MCF 10A (cell line): ENCODE measurements at places on chromosomes 3 and 15.

- no peak overlapping the region for H3K27ac ChIP-seq
- DNase-seq, result no peak
- no peak overlapping the region for H3K4me3 ChIP-seq
- no peaks in the 10 kb centered on the region for H3K4me1 ChIP-seq
- H3K27me3 ChIP-seq, result no peaks in the 10 kb centered on the region
Measured at GRCh38 chr3:129378949-129379348, 49.5 kb downstream of the EFCAB12 start.

- no peak overlapping the region for H3K4me3 ChIP-seq
- H3K4me1 ChIP-seq, result peaks cover 13% of the 10 kb centered on the region
- DNase-seq, result peak; percentile 42
- peak overlapping the region; percentile 69 for H3K27ac ChIP-seq
- no peaks in the 10 kb centered on the region for H3K36me3 ChIP-seq
- no peaks in the 10 kb centered on the region for H3K27me3 ChIP-seq
Measured at GRCh38 chr3:176584413-176585176, 612.7 kb downstream of the TBL1XR1 start.

DNA sequence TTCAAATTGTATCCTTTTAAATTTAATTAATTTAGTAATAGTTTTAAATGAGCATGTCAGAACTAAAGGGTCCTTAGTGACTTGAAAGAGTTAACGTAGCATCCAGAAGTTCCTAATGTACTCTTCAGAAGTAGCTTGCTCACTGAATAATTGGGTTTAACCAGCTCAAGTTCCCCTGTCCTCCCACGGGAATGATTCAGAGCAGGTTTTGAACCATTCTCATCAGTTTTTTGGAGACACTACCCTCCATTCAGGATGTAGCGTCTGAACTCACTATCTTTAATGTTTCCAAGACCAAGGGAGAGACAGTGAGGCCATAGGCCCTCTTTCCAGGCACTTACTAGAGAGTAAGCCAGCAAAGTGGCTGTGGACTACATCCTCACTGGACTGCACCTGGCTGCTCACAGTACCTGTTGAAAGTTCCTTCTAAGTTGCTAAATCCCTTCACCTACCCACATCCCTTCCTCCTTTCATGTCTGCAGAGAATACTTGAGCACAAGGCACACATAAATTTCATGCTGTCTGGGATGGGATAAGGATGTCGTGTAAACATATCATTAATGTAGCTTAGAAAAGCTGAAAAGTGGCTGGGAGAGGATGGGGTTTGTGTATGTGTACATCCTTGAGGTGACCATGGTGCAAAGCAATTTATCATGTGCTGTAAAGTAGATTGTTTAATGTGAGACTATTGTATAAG, 146.3 kb downstream of the PLCL2 start:
- H3K27me3 ChIP-seq, result no peaks in the 10 kb centered on the region
- no peak overlapping the region for H3K4me3 ChIP-seq
- peaks cover 12% of the 10 kb centered on the region for H3K4me1 ChIP-seq
- H3K27ac ChIP-seq, result no peak overlapping the region
- no peaks in the 10 kb centered on the region for H3K36me3 ChIP-seq
- no peak for DNase-seq

- no peaks in the 10 kb centered on the region for H3K27me3 ChIP-seq
- H3K4me3 ChIP-seq, result no peak overlapping the region
- H3K27ac ChIP-seq, result no peak overlapping the region
- no peaks in the 10 kb centered on the region for H3K36me3 ChIP-seq
- no peak for DNase-seq
- H3K4me1 ChIP-seq, result peaks cover 6% of the 10 kb centered on the region
Measured at GRCh38 chr15:60221356-60221755, 176.4 kb downstream of the ANXA2 start.

DNA sequence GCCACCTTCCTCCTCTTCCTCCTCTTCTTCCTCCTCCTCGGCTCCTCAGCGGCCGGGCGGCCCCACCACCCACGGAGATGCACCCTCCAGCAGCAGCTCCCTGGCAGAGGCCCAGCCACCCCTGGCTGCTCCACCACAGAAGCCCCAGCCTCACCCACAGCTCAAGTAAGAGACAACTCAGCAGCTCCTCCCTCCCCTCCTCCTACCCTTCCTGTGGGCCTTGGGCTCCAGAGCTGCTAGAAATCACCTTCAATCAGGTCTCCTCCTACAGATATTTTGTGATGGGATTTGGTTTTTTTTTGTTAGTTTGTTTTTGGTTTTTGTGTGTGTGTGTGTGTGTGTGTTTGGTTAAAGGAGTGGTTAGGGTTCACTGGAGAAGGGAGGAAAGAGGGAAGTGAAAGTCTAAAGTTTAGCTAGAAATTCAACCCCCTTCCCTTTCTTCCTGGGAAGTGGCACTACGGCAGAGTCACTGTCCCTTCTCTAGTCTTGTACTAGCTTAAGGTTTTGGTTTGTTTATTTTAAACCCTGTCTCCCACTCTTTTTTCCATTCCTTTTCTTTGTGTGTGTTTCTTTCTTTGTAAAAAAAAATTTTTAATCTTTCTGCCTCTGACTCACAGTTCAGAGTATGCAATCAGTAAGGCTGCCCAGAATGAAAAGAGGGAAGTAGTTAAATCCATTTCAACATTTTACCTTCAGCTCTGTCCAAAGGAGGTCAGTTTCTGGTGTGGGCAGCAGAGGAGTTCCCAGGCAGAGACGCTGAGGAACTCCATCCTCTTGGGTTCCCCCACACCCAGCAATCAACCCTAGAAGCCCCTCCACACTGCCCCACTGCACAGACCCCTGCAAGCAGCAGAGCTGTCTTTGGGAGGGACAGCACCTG, 29.0 kb upstream of the TIMP4 start:
- H3K27ac ChIP-seq, result peak overlapping the region; percentile 96
- H3K36me3 ChIP-seq, result no peaks in the 10 kb centered on the region
- H3K4me1 ChIP-seq, result peaks cover 31% of the 10 kb centered on the region
- DNase-seq, result peak; percentile 60
- H3K27me3 ChIP-seq, result no peaks in the 10 kb centered on the region
- H3K4me3 ChIP-seq, result peak overlapping the region; percentile 33
